ENCODE measurements at places on chromosomes 12 and 14.
A peak's percentile ranks its signal among the peaks of the same experiment; 100 is the strongest.

- no peak overlapping the region for H3K27ac ChIP-seq
- H3K4me1 ChIP-seq = no peaks in the 10 kb centered on the region
Observed at GRCh38 chr12:53887006-53887405, 51.6 kb upstream of the HOXC13 start.

GRCh38 chr12:55899082-55899481, 28.6 kb downstream of the PYM1 start:
- H3K36me3 ChIP-seq = peaks cover 14% of the 10 kb centered on the region
- no peaks in the 10 kb centered on the region for H3K4me1 ChIP-seq
- H3K27ac ChIP-seq = no peak overlapping the region
- H3K4me3 ChIP-seq = no peak overlapping the region

GRCh38 chr12:50695961-50696360, 67.9 kb upstream of the ATF1 start:
- H3K36me3 ChIP-seq = peaks cover 68% of the 10 kb centered on the region
- no peaks in the 10 kb centered on the region for H3K27me3 ChIP-seq
- no peaks in the 10 kb centered on the region for H3K4me1 ChIP-seq
- DNase-seq = no peak
- no peak overlapping the region for H3K27ac ChIP-seq

GRCh38 chr12:108043750-108044533, 85.1 kb upstream of the WSCD2 start:
- no peak overlapping the region for H3K27ac ChIP-seq
- no peaks in the 10 kb centered on the region for H3K36me3 ChIP-seq
- no peak for DNase-seq

GRCh38 chr12:12294215-12295005, 27.6 kb upstream of the LRP6 start:
- no peak overlapping the region for H3K27ac ChIP-seq
- no peak for DNase-seq
- H3K36me3 ChIP-seq = no peaks in the 10 kb centered on the region
- no peaks in the 10 kb centered on the region for H3K4me1 ChIP-seq

- H3K27me3 ChIP-seq = no peaks in the 10 kb centered on the region
- H3K27ac ChIP-seq = no peak overlapping the region
- no peak for DNase-seq
- H3K4me3 ChIP-seq = no peak overlapping the region
- H3K36me3 ChIP-seq = no peaks in the 10 kb centered on the region
Observed at GRCh38 chr14:64610049-64610746, 60.4 kb downstream of the PPP1R36 start.

- no peak overlapping the region for H3K27ac ChIP-seq
- DNase-seq = no peak
- H3K4me3 ChIP-seq = no peak overlapping the region
- H3K27me3 ChIP-seq = no peaks in the 10 kb centered on the region
Observed at GRCh38 chr14:50766338-50766886, 64.5 kb downstream of the NIN start.

DNA sequence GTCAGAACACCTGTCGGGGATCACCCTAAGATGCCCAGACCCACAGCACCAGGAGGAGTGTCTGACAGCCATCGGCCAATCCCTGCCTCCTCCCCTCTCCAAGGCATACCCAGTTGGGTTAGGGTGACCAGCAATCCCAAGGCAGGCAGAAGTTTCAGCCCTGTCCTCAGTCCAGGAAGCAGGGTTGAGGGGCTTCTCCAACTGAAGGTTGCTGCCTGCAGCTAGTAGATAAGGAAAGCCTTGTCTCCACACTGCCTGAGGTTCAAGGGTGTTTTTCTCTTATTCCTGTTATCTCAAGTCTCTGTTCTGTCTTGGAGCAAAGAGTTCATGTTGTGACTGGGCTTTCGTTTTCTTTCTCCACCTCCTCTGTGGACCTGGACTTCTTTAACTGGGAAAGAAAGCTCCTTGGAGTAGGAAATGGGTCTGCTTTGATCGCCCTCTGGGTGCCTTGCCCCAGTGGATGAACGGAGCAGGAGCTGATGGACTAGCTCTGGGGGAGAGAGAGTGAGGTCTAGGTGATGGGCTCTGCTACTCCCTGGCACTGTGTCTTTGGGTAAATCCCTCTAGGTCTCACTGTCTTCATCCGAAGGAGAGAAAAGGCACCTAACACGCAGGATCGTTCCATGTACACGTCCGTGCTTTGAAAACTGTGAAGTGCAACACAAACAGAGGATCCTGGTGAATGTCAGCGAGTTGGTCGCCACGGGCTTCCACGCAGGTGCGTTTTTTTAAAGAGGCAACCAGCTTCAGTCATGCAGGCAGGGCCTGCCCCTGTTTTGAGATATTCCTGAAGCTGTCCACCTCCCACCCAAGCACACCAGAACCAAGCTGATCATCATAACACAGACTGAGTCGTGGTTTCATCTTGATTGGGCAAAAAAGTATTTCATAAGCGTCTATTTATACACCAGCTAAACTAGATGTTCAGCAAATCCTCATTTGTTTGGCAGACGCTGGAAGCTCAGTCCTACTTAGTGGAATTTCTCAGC, 52.5 kb upstream of the FOXN3 start:
- DNase-seq = no peak
- peaks cover 46% of the 10 kb centered on the region for H3K4me1 ChIP-seq
- H3K27me3 ChIP-seq = no peaks in the 10 kb centered on the region
- H3K36me3 ChIP-seq = no peaks in the 10 kb centered on the region
- H3K4me3 ChIP-seq = no peak overlapping the region
- no peak overlapping the region for H3K27ac ChIP-seq

DNA sequence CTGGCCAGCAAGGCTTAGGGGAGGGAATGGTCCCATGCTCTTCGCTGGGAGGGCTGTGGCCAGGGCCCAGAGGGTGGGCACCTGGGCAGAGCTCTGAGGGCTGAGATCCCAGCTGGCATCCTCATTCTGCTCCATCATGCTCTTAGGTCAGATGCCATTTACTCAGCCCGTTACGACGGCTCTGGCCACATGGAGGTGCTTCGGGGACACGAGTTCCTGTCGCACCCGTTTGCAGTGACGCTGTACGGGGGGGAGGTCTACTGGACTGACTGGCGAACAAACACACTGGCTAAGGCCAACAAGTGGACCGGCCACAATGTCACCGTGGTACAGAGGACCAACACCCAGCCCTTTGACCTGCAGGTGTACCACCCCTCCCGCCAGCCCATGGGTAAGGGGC, 30.8 kb upstream of the LRP1-AS start:
- DNase-seq = no peak
- H3K27me3 ChIP-seq = no peaks in the 10 kb centered on the region
- no peak overlapping the region for H3K27ac ChIP-seq
- H3K4me1 ChIP-seq = no peaks in the 10 kb centered on the region

- H3K4me3 ChIP-seq = peak overlapping the region; percentile 50
- peak overlapping the region; percentile 92 for H3K27ac ChIP-seq
- H3K36me3 ChIP-seq = peaks cover 9% of the 10 kb centered on the region
- H3K4me1 ChIP-seq = peaks cover 42% of the 10 kb centered on the region
Observed at GRCh38 chr14:105491366-105491973, 424 bp downstream of the TEDC1 start.

DNA sequence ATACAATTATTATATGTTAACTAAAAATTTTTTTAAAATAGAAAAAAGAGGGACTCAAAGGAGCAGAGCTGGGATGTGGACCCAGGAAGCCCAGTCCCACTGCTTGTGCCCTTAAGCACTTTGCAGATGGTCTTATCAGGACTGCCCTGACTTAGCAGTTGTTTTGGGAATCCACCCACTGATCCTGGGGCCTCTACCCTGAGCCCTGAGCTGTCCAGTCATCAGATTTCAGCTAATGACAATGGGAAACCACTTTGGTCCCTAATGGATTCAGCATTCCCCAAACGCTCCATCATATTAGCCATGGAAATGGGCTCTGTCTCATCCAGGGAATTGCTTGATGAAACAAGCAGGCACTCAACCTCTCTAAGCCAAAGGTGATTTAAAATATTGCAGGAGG, 22.5 kb upstream of the WSCD2 start:
- no peak for DNase-seq
- H3K36me3 ChIP-seq = no peaks in the 10 kb centered on the region
- H3K27me3 ChIP-seq = no peaks in the 10 kb centered on the region
- H3K27ac ChIP-seq = no peak overlapping the region
- no peak overlapping the region for H3K4me3 ChIP-seq

DNA sequence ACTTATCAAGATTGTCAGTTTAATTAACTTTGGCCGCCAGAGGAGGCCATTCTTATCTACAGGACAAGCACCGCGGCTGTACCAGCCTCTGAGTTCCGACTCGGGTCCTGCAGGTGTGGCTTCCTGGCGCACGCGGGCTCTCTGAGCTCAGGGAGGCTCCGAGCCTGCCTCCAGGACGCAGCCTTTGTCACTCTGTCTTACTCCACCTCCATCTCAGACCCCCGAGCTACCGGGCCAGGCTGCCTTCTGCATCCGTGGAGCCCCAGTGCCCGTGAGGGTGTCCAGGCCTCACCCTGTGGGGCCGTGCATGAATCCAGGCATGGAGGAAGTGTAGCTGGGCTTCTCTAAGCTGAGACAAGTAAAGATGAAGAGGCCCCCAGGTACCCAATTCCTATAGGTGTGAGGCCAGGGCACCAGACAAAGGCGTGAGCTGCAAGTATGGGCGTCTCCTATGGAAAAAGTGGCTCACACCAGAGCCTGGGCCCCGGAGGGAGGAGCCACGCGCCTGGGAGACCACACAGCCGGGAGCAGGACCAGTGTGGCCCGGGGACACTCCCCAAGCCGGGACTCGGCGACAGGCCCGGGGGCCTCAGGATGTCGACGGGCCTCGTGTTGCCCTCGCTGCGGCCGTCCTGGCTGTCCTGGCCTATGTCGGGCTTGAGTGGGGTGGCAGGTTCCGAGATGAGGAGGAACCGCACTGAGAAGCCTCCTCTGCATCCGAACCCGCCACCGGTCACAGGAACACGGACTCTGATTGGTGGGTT, 42.8 kb downstream of the NOC4L start:
- DNase-seq = no peak
- H3K4me1 ChIP-seq = peaks cover 53% of the 10 kb centered on the region
- no peak overlapping the region for H3K4me3 ChIP-seq
- peak overlapping the region; percentile 79 for H3K27ac ChIP-seq

- no peaks in the 10 kb centered on the region for H3K27me3 ChIP-seq
- H3K4me3 ChIP-seq = no peak overlapping the region
- peaks cover 2% of the 10 kb centered on the region for H3K4me1 ChIP-seq
Observed at GRCh38 chr12:3632754-3633153, 120.2 kb downstream of the CRACR2A start.

DNA sequence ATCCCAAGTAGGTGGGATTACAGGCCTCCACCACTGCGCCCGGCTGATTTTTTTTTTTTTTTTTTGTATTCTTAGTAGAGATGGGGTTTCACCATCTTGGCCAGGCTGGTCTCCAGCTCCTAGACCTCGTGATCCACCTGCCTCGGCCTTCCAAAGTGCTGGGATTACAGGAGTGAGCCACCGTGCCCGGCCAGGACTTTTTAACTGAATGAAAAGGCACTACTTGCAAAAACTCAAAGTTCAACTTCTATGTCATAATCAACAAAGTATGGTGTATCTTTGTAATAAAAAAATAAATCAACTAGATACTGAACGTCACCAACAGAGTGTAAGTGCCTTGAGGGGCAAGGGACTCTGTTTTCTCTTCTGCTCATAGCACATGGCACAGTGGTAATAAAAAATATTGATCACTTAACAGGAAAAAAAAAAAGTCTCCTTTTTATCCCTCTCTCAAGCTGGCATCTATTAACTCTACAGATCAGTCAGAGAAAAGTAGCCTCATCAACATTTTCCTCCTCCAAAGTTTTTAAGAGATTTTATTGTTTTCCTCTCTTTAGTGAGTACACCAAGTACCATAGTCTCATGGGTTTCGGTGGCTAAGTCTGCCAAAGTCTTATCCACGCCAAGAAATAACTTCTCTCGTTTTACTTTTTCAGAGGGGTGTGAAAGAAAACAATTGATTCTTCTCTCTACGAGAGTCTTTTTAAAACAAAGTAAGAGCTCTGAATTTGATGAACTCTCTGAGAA, 10.6 kb upstream of the FOXN3 start:
- no peaks in the 10 kb centered on the region for H3K27me3 ChIP-seq
- H3K4me1 ChIP-seq = peaks cover 69% of the 10 kb centered on the region
- H3K27ac ChIP-seq = no peak overlapping the region
- H3K36me3 ChIP-seq = no peaks in the 10 kb centered on the region

- no peaks in the 10 kb centered on the region for H3K36me3 ChIP-seq
- H3K27me3 ChIP-seq = no peaks in the 10 kb centered on the region
- no peak overlapping the region for H3K4me3 ChIP-seq
- H3K4me1 ChIP-seq = no peaks in the 10 kb centered on the region
Observed at GRCh38 chr14:91751719-91752118, 19.8 kb upstream of the CATSPERB start.

DNA sequence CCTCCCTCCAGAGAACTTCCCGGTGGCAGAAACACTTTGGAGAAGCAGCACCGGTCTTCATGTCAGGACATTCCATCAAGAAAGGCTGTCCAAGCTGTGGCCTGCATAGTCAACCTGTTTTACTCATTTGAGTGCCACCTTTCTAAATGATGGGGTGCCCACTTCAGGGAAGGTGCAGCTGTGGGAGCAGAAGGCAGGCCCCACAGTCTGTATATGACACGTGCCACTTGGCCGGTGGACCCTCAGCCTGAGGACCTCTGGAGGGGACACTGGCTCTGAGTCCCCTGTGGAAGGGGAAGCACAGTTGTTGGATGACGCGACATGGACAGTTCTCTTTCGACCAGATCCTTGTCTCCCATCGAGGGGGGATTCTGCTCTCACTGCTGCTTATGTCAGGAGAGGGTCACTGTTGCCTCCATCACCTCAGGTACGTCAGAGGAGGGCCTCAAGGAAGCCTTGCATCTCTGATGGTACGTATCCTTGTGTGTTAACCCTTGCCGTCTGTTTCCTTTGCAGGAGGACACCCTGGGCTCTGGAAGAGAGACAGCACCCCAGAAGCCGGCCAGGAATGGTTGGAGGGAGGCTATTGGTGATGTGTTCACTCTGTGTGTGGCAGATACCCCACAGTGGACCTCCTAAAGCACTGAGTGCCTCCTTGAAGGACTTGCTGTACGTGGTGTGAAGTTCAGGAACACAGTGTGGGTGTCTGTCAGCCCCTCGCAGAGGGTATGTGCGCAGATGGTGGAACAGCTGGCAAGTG, 132.1 kb upstream of the RTL1 start:
- DNase-seq = no peak
- H3K36me3 ChIP-seq = no peaks in the 10 kb centered on the region
- no peak overlapping the region for H3K4me3 ChIP-seq
- no peak overlapping the region for H3K27ac ChIP-seq
- no peaks in the 10 kb centered on the region for H3K27me3 ChIP-seq
- no peaks in the 10 kb centered on the region for H3K4me1 ChIP-seq

GRCh38 chr12:70049596-70050360, 193.5 kb upstream of the CNOT2 start:
- H3K36me3 ChIP-seq = no peaks in the 10 kb centered on the region
- peaks cover 14% of the 10 kb centered on the region for H3K4me1 ChIP-seq
- H3K4me3 ChIP-seq = no peak overlapping the region

DNA sequence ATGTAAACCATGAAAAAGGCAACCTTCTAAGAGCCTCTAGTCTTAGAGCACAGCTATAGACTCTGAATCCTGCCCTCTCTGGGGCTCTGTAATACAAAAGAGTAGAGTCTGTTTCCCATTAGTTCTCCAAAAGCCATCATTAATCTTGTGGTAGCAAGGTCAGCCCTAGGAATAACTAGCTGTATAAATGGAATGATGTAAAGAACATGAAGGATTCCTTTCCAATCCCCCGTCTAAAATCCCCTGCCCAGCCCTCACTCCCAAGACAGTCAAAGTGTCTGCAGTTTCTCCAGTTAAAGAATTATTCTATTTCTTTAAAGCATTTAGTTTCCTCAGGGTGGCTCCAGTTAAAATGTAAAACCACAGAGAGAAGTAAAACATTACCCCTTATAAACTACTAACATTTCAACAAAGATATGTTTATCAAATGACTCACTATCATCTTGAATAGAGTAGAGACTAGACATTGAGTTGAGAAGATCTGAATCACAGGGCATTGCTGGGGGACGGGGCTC, 104.2 kb downstream of the ST8SIA1 start:
- no peak overlapping the region for H3K4me3 ChIP-seq

- peak; percentile 26 for DNase-seq
- H3K36me3 ChIP-seq = no peaks in the 10 kb centered on the region
Observed at GRCh38 chr12:98998697-98999299, 353.7 kb downstream of the APAF1 start.
